Hepatocyte (in vitro differentiated cells): ENCODE measurements at places on chromosomes 5 and 9.

- no peak for DNase-seq
These were observed 73.2 kb downstream of the MRPL36 start for GRCh38 chr5:1726469-1726865.

DNA sequence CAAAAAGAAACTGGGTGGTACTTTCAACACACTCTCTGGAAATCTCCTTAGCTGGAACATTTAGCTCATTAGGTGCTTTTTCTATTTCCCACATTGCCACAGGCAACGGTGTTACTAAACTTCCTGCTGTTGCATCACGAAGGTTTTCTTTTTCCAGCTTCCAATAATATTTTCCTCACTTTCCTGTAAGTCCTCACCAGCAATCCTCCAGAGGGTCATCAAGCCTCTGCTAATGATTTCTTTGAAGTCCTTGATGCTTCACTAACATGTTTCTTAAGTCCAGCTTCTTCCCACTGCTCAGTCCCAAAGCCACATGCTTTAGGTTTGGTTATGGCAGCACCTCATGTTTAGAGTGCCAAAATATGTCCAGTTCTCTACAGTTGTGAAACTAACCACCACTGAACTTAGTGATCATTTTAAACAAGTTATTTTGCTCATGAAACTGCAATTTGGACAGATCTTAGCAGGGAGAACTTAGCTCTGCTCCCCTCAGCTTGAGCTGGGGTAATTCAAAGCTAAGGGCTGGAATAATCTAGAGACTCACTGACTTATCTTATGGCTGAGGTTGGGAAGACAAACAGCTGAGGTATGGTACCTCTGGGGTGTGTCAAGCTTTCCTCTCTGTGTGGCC, 39.9 kb upstream of the RETREG1 start:
- no peak for DNase-seq

GRCh38 chr9:132150256-132150655, 11.6 kb upstream of the NTNG2 start:
- DNase-seq: no peak

- DNase-seq: peak; percentile 59
These were observed 27.0 kb downstream of the MSX2 start for GRCh38 chr5:174751154-174752000.

DNA sequence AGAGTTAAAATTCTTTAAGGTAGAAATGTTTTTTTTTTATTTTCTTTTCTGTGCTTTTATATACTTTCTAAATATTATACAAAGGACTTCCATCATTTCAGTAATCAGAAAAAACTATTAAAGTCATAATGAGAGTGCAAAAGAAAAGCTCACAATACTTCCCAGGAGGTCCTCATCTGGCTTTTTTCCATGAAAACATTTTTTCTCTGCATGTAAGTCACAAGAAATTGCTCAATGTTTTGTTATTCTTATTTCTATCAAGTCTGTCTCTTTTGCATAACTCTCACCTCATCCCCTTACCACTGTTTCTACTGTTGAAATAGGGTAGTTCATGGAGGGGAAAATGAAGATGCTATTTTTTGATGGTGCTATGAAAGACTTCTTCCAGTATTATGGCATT, 375.0 kb downstream of the TMEM232 start:
- DNase-seq: no peak

- DNase-seq: no peak
These were observed 25.2 kb upstream of the CNOT6 start for GRCh38 chr5:180468732-180469585.

DNA sequence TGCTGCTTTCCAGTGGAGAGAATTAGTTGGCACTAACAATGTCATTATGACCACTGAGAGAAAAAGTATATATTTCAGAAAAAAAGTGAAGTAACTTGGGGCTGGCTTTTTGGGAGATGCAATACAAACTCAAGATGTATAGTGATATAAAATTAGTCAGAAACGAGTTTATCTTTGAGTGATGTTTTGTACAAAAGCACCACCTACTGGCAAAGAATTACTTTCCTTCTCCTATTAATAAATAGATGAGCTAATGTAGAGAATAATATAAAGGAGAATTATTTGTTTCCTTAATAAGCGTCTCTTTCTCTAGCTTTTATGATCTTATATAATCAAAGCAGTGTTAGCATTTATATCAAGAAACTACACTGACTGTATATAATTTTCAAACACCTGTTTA, 158.8 kb downstream of the MEF2C start:
- DNase-seq: peak; percentile 20

DNA sequence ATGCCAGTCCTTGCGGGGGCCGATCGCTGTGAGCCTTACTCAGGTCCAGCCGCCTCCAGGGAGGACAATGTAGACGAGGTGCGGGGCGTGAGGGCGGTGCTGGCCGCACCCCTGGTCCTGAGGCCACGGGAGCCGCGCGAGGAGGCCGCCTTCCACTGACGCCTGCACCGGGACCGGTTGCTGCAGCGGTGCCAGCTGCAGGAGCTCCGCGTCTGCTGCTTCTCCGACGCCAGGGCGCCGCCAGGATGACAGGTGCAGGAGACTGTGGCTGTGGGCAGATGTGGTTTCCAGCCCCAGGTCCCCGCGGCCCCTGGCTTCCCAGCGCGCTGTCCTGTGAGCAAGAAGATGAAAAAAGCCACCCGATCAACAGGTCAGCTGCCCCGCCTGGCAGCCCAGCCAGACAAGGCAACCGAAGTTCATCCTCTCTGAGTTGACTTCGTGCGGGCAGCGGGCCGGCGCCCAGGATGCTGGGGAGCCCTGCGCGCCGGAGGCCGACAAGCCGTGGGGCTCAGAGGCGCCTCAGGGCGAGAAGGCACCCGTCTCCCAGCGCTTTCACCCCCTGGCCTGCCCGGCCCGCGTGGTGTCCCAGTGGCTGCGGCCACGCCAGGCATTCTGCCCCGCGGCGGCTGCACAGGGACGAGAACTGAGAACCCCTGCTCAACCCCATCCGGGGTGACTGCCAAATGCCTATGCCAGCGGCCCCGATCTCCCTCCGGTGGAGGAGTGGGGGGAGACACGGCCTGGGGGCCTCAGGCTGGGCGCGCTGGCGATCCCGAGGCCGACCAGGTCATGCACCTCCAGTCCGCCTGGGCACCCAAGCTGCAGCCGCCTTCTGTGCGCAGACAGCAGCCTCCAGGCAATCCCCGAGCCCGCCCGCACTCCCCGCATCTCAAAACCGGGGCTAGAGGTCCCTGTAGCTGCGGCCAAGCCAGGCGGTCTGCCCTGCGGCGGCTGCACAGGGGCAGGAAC, 43.4 kb upstream of the BICD2 start:
- no peak for DNase-seq

DNA sequence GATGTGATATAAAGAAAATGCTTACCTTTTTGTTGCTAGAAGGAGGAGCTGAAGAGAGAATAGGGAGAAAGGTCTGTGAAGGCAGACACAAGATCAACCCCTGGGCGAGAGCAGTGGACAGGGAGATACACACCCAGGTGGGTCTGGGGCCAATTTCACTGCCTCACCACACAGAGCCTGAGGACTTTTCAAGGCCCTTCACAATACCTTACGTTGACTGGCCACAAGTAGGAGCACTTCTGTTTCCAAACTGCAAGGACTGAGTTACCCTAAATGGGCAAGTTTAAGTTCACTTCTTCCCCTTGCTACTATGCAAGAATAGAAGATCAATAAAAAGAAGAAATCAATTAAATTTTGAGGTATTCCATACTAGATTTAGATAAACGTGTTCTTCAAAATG, 174.5 kb upstream of the SLC12A2 start:
- peak; percentile 27 for DNase-seq

GRCh38 chr9:34578241-34579103, 11.1 kb downstream of the CNTFR start:
- DNase-seq: peak; percentile 75

GRCh38 chr5:8034852-8035251, 165.9 kb downstream of the MTRR start:
- no peak for DNase-seq

- DNase-seq: no peak
These were observed 353.0 kb downstream of the PLK2 start for GRCh38 chr5:58106754-58107410.

DNA sequence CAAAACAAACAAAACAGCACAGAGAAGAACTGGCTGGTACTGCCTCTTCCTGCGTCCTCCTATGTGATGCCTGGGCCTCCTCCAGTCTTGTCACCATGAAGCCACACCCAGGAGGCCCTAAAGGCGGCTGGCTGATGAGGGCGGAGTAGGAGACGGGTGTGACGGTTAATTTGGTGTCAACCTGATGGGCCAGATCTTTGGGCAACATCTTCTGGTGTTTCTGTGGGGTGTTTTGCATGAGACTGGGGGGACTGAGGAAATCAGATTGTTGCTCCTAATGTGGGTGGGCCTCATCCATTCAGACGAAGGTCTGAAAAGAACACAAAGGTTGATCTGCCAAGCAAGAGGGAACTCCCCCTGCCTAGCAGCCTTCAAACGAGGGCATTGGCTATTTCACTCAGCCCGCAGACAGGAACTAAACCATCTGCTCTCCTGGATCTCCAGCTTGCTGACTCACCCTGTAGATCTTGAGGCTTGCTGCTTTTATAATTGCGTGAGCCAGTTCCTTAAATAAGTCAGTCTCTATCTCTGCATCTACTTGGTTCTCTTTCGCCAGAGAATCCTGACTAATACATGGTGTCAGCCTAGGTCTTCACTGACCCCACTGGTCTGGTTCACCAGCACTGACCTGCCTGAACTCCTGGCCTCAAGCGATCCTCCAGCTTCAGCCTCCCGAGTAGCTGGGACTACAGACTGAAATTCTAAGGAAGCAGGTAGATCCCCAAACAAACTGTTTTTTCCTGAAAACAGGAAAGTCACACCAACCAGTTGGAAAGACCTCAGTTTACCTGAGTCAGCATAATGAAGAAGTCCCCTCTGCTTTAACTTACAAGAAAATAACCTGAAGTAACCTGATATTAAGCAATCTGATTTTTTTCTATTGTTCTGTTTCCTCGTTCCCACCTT, 12.8 kb upstream of the ZFP62 start:
- DNase-seq: no peak

DNA sequence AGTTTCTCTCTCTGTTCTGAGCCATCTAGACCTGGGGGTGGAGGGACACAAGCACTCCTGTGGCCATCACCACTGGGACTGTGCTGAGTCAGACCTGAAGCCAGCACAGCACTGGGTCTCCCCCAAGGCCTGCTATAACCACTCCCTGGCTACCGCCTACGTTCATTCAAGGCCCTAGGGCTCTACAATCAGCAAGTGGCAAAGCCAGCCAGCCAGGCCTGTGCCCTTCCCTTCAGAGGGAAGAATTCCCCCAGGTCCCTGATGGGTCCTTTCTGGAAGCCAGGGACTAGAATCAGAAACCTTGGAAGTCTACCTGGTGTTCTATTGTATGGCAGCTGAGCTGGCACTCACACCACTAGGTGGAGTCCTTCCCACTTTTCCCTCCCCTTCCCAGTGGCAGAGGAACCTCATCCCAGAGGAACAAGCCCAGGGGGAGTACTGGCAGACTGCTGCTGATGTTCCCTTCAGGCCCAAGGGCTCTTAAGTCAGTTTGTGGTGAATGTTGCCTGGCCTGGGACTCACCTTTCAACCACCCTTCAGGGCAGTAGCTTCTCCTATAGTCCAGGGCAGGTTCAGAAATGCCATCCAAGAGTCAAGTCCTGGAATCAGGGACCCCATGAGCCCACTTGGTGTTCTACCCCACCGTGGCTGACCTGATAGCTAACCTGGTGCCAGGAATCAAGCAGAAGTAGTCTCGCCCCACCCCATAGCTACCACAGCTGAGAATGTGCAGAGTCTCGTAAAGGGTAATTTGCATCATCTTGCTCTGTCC, 20.0 kb downstream of the JMY start:
- DNase-seq: peak; percentile 59
